ENCODE measurements at places on chromosomes 5 and 9. TPM values are rescaled to one million over a fixed set of nuclear protein-coding genes. Genes with fewer than 3 reads are reported as not detected.

The TRMT10B gene
- 2.9 TPM for total RNA-seq

The PSD2 gene
- under 0.01 TPM for total RNA-seq

The DBH gene
- total RNA-seq, result not detected

The C9orf153 gene
- total RNA-seq, result 0.18 TPM

The LCN9 gene
- total RNA-seq, result not detected

The SV2C gene
- not detected for total RNA-seq

The CA9 gene
- total RNA-seq, result 2.0 TPM

The SYK gene
- total RNA-seq, result under 0.01 TPM

The GDF9 gene
- total RNA-seq, result 0.09 TPM

The SOX30 gene
- total RNA-seq, result not detected

The CCDC192 gene
- total RNA-seq, result not detected

All from smooth muscle cell of bladder (primary cell).